ENCODE measurements at places on chromosomes 1 and 21.

GRCh38 chr1:233389893-233390292 is 62.4 kb downstream of the MAP3K21 start:
- no peak for DNase-seq

- DNase-seq: no peak
Observed at GRCh38 chr1:184859381-184860105, 104.9 kb upstream of the EDEM3 start.

- no peak for DNase-seq
Observed at GRCh38 chr1:47644212-47644573, 206.3 kb downstream of the FOXD2 start.

GRCh38 chr21:27570306-27570868 is 603.5 kb upstream of the ADAMTS5 start:
- DNase-seq: no peak

DNA sequence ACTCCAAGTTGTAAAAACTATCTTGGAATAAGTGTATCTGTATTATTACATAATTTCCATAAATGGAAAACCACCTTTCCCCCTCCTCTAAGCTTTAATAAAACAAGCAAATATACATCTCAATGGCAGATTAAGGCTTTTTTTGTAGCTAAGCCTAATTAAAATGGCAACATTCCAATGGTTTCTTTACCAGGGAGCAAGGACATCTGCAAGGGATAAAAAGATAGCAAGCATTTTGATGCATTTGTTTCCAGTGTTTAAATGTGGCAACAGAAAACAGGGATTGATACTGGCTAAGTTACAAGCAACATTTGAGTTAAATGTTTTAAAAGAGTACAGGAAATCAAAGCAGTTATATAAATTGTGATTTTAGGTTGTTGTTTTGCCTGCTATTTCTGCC is 1012.7 kb downstream of the ADGRL2 start:
- DNase-seq: no peak

DNA sequence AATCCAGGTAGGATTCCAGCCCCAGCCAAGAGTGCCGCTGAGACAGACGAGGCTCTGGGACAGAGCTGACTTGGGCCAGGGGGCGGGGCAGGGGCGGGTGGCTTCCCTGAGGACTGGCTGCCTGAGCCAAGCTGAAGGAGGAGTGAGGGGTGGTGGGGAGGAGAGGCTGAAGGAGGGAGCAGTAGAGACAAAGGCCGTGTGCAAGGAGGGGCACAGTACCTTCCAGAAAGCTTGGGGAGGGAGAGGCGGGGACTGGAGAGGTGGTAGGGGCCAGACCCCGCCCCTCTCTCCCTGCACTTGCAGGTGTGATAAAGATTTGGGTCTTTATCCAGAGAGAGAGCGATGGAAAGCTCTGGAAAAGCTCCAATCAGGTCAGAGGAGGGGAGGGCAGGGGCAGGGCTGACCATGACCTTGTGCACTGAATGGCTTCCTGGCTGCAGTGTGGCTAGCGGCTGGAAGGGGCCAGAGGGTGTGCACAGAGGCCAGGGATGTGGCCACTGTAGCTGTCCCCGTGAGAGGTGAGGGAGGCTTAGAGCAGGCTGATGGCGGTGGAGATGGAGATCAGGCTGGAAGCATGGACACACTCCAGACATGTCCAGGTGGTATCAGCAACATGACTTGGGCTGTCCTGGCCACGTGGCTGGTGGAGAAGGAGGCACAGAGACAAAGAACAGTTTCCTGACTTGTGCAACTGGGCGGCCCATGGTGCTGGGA is 6.7 kb upstream of the EPHA8 start:
- no peak for DNase-seq

DNA sequence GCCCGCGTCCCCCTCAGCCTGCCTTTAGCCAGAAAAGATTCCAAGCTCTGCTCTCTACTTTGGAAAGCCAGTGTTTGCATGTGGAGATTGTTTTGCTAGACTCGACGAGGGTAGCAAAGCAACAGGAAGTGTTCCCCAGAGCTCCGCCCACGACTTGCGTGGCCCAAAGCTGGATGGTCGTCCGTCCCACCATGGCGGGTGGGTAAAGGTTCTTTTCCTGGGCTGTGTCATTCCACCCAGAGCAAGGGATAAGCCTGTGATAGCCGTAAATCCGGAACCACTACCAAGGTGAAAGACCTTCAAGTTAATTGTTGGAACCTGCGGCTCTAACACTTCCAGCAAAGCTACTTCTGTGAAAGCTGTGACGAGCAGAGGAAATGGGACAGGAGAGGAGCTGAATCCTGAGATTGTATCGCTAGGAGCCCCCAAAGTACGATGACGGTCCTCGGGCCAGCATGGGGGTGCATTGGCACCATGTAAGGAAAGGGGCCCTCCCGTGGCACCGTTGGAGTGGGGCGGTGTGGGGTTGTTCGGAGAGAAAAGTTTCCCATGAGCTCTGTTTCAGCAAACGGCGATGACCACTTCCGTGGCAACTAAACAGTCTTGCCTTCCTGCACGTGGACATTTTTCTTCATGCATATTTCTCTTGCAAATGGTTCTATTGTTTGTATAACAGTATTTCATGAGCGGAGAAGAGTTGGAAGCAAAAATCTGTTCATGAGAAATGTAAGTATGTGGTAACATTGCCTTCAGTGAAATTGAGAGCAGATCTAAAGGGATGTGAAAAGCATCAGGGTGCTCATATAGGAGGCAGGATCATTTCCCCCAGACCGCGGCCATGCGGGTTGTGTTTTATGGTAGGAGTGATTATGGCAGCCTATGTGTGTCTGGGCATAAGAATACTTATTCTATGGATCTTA is 8.4 kb downstream of the MX2 start:
- no peak for DNase-seq

GRCh38 chr1:55052221-55053142 is 13.1 kb downstream of the PCSK9 start:
- DNase-seq: no peak

DNA sequence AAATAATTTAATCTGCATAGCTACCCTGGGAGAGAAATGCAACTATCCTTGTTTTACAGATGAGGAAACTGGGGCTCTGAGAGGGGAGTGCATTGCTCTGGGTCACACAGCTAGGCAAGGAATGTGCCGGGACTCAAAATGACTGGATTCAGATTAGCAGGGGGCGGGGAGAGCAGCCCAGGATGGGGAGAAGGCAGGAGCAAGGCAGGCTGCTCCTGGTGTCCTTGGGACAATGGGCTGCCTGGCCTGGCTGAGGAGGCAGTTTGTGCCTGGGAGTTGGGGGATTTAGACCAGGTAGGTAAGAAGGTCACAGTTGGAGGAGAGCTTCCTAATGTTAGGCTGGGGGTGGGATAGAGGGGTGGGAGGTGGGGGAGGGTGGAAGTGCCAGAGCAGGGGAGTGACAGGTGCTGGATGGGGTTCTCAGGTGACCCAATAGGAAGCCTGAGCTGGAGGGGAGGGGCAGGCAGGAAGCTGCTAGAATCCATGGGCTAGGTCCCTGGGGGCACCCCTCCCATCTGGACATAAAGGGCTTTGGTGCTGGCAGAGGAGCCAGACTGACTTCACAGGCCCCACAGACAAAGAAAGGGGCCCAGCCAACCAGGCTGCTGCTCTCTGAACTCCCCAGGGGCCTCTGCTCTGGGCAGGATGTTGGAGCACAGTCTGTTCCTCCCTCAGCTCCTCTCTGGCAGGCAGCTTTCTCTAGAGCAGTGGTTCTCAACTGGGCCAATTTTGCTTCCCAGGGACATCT is 29.0 kb downstream of the TRIM62 start:
- peak; percentile 50 for DNase-seq

DNA sequence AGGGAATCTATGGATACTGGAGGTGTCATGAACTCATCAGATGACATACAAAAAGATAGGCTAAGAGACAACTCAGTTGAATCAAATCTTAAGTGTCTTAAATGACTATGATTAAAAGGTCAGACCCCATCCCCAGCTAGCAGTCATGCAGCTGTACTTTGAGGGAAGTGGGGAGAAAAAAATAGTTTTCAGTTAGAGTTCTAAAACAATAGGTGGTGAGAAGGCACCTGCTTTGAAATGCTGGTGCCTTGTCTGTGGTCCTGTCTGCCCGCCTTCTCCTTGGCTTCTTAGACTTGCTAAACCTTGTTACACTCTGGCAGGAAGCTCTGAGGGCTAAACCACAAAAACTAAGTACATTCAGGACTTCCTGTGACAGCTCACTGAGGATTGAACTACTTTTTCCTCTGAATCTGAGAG is 15.3 kb downstream of the CD2 start:
- DNase-seq: no peak

- DNase-seq: no peak
Observed at GRCh38 chr1:162690672-162691434, 58.6 kb downstream of the DDR2 start.

GRCh38 chr21:29849735-29850176 is 90.0 kb downstream of the GRIK1 start:
- DNase-seq: peak; percentile 5

All from caudate nucleus (tissue), 63 donors.